H7 (cell line): ENCODE measurements at places on chromosomes 1 and 21. TPM values are rescaled to one million over a fixed set of nuclear protein-coding genes. Genes with fewer than 3 reads are reported as not detected.

- no peak for DNase-seq
Observed at GRCh38 chr1:229631966-229632365, 5.9 kb downstream of the URB2 start.

- no peak for DNase-seq
Observed at GRCh38 chr1:64246294-64246917, 43.0 kb downstream of the UBE2U start.

The NBPF4 gene
- total RNA-seq = not detected in 2 replicates

GRCh38 chr1:214321705-214322453 lies 40.9 kb downstream of the SMYD2 start:
- no peak for DNase-seq

- no peak for DNase-seq
Observed at GRCh38 chr21:37654596-37654995, 261.7 kb downstream of the KCNJ6 start.

DNA sequence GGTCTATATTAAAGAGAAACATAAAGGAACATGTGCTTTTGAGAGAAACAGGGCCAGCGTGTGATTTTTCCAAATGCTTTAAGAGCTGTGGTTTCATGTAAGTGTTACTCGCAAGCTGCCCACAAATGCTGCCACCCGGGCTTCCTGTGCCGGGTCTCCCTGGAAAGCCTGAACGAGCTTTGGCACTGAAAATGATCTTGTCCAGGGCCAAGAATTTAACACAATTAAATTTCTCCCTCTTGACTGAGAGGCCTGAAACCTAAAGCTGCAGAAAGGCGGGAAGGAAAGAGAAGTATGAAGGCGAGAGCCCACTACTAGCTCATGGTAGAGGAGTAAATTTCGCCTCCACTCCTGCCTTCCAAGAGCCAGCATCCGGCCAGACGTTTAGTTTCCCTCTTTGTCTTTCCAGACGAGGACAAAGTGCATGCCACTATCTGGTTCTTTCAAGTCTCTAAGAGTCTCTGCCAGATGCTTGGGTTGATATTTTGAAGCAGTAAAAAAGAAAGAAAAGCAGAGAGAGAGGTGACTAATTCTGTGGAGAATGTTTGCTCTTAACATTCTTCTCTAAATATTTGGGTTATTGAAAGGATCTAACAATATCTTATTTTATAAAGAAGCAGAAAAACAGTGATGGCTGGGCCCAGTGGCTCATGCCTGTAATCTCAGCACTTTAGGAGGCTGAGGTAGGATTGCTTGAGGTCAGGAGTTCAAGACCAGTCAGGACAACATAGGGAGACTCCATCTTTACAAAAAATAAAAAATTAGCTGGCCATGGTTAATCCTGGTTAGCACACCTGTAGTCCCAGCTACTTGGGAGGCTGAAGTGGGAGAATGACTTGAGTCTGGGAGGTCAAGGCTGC lies 100.0 kb upstream of the HNRNPU start:
- DNase-seq = no peak

The CCDC17 gene
- 3.0 and 7.4 TPM in 2 replicates for total RNA-seq

The GPR157 gene
- total RNA-seq = 7.5 and 24.8 TPM in 2 replicates
